Stimulated activated naive CD8-positive, alpha-beta T cell treated with anti-CD3 and anti-CD28 coated beads, Interleukin-15, amount 100 ng/mL, for 72 hours (primary cell): ENCODE measurements at places on chromosomes 3 and 15.

DNA sequence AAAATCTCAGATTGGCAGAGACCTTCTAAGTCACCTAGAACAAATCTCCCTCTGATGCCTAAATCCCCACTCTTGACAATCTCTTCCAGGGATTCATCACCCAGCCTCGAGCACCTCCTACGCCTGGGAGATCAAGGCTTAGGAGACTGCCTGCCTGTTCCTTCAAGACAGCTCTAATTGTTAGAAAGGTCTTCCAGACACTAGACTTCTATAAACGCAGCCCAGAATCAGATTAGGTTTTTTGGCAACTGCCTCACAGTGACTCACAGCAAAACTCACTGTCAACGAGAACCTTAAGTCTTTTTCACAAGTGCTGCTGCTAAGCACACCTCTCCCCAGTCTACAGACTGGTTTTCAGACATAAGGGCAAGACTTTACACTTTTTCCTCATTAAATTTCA lies 23.1 kb downstream of the SRGAP3 start:
- no peak for DNase-seq

DNA sequence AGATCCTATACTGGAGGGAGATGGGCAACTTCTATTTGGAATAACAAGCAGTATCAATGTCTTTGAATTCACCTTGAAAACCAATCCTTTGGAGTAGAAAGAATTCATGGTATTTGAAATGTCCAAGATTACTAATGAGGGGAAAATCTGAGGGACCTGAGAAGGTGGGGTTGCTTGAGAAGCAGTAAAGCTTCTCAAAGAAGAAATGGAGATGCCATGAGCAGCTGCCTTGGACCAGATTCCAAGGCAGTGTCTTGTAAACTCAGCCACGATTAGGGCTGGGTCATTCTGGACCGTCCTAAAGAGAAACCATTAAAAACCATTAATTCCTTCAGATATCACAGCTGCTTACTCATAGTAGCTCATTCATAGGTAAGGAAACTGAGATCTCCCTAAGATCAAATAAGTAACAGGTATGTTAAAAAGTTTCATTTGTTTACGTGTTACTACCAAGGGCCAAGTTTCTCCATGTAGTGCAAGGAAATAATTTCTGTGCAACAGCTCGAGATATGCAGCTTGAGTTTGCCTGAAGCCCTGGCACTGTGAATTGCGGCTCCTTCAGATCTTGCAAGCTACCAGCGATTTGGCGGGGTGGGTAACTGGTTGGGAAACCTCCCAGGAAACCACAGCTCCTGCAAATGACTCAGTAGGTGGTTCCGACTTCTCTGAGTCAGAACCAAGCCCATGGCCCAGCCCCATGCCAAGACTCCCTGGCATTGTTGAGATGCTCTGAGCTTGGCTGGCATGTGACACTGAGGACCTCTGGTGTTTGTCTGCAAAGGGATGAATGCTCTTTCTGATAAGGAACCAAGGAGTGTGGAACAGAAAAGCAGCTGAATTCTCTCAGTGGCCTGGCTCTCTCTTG lies 296.8 kb downstream of the RORA start:
- DNase-seq = peak; percentile 66

GRCh38 chr15:85005319-85005718 lies 23.7 kb downstream of the PDE8A start:
- DNase-seq = no peak

GRCh38 chr3:194503081-194503531 lies 16.3 kb upstream of the ATP13A3 start:
- DNase-seq = no peak

- DNase-seq = no peak
Observed at GRCh38 chr15:95923792-95924191, 406.7 kb upstream of the NR2F2 start.

- DNase-seq = no peak
Observed at GRCh38 chr3:132650153-132650552, 9.5 kb downstream of the ACAD11 start.

GRCh38 chr3:159640225-159640624 lies 348.4 kb upstream of the IL12A start:
- no peak for DNase-seq

GRCh38 chr3:127796045-127796830 lies 26.1 kb downstream of the MGLL start:
- DNase-seq = no peak

DNA sequence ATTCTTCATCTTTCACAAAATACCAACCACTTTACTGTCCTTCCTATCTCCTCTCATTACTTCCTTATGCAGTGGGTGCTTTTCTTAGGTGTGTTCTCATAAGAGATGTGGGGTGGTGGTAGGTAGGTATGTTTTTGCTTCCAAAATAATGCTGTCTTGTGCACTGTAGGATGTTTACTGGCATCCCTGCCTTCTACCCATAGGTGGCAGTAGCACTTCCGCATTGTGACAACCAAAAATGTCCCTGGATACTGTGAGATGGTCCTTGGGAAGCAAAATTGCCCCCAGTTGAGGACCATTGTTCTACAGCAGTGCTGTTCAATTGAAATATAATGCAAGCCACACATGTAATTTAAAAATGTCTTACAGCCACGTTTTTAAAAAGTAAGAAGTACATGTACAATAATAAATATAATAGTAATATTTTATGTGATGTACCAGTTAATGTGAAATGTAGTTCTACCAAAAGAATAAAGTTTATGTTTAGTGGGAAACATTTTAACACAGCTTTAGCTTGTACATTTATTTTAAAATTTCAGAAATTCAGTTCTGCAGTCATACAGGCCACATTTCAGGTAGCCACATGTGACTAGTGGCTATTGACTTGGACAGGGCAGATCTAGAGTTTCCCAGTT lies 75.2 kb downstream of the NEO1 start:
- peak; percentile 22 for DNase-seq

- no peak for DNase-seq
Observed at GRCh38 chr15:78368651-78369050, 28.5 kb downstream of the CRABP1 start.

DNA sequence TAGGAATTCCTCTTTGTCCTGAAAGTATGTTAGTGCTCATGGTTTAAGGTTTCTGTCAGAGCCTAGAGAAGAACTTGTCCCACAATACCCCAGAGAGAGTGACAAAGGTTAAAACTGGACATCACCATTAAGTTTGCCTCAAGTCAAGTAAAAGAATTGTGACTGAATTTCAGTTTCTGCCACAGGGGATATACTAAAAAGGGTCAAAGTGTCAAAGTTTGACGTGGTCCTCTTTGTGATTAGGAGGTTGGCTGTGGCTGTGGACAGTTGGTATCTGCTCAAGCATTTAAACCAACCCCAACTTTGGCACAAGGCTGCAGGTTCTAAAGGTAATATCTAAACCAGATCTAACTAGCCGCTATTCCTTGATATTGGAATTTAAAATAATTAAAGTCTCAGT lies 26.1 kb downstream of the FMN1 start:
- DNase-seq = no peak

DNA sequence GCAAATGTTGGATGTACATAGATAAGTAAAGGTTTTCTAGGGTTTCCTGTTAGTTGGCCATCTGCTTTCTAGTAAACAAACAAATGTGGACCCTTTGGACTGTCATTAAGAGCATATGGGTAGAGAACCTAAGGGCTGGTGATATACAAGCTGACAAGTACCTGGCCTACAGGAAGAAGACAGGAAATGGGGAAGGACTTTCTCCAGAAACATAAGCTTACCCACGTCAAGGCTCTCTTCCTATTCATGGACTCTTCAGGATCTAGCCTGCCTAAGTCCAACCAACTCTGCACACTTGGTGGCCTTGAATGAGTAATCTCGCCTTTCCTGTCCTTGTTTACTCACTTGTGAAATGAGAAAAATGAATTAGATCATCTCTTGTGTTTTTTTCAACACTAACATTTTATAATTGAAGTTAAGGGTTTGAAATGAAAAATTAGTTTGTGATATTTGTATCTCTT lies 22.2 kb upstream of the GOLIM4 start:
- DNase-seq = no peak

- DNase-seq = peak; percentile 36
Observed at GRCh38 chr3:50205413-50206276, 574 bp downstream of the SLC38A3 start.

- peak; percentile 50 for DNase-seq
Observed at GRCh38 chr3:72997421-72997961, 880 bp downstream of the PPP4R2 start.

DNA sequence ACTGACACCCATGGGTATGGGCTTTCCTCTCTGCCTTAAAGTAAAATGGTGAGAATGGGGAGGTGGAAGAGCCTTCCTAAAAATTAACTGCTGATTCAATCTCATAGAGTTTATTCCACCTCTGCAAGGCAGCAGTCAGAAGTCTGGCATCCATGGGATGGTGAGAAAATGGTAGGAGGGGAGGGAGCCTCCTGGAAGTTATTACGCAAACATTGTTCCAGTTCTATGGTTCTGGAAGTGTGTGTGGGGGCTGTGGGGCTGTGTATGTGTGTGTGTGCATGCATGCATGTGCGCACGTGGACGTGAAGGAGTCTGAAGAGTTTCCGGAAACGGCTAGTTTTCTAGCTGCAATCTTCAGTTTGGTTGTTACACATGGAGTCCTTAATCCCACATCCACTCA lies 177.6 kb downstream of the KCNAB1 start:
- no peak for DNase-seq

DNA sequence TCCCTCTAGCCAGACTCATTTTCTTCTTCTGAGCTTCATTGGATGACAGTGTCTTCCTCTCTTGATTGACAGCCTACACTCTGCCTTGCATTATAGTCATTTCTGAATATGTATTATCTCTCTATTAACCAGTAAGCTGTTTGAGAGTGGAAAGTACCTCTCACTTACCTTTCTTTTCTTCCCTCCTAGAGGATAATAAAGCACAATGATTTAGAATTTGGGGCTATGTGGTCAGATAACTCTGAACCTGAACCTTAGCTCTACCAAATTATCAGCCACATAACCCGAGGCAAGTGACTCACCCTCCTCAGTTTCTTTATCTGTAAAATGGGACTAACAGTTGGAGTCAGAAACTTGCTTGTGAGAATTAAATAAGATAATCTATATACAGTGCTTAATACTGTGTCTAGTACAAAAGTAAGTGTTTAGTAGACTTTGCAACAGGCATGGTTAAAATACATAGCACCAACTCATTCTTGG lies 331.8 kb upstream of the TBL1XR1 start:
- DNase-seq = no peak

GRCh38 chr3:159174715-159175692 lies 373.1 kb downstream of the MFSD1 start:
- DNase-seq = no peak

GRCh38 chr3:196569003-196569516 lies 600 bp downstream of the FBXO45 start:
- DNase-seq = peak; percentile 51

- peak; percentile 51 for DNase-seq
Observed at GRCh38 chr3:197501879-197502620, 53.7 kb downstream of the BDH1 start.

GRCh38 chr3:153892126-153892525 lies 229.1 kb upstream of the ARHGEF26 start:
- no peak for DNase-seq

DNA sequence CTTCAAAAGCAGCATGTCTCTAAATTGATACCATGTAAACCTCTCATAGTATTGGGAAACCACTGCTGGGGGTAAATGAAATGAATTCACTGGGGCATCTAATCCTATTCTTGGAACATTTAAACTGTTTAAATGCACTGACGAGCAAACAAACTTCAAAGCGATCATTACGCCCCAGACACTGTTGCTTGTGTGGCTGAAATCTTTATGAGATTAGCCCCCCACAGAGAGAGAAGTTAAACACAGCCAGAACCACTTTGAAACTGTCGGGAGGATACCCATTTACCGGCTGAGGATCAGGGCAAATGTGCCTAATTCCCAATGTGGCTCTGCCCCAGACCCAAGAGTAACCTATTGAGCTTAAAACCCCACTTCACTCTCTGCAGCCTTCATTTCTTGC lies 308.4 kb upstream of the CDIN1 start:
- no peak for DNase-seq

DNA sequence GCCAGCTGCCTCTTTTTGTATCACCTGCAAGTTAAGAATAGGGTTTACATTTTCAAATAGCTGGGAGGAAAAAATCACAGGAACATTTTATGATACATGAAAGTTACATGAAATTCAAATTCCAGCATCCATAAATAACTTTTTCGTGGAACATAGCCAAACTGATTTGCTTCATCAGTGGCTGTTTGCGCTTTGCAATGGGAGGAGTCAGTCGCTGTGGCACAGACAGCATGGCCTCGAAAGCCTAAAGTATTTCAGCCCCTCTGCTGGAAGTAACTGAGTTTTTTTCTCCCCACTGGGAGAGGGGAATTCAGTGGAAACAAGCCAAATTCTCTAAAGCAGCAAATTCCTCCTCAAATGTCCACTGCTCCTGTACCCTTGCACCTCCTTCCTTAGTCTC lies 271.9 kb downstream of the SUCLG2 start:
- DNase-seq = no peak

- DNase-seq = no peak
Observed at GRCh38 chr3:46881596-46882376, 4.3 kb downstream of the PTH1R start.

DNA sequence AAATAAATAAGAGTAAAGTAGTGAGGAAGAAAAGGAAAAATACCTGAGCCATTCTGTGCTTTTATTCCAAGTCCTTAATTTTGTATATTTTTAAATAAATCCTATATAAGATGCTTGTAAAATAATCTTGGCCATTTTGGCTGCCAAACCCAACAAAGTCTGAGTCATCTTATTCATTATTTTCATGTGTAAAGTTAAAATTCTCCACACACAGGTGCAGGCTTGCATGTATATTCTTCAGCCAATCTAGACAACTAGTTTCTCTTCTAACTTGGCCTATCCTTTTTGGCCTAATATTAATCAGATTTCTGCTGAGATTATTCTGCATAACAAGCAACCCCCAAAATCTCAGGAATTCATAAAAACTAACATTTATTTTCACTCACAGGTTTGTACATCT lies 189.8 kb upstream of the ATP11B start:
- no peak for DNase-seq

GRCh38 chr3:100297784-100298183 lies 36.8 kb upstream of the NIT2 start:
- DNase-seq = no peak

GRCh38 chr3:171072432-171072831 lies 45.9 kb upstream of the SLC2A2 start:
- no peak for DNase-seq

DNA sequence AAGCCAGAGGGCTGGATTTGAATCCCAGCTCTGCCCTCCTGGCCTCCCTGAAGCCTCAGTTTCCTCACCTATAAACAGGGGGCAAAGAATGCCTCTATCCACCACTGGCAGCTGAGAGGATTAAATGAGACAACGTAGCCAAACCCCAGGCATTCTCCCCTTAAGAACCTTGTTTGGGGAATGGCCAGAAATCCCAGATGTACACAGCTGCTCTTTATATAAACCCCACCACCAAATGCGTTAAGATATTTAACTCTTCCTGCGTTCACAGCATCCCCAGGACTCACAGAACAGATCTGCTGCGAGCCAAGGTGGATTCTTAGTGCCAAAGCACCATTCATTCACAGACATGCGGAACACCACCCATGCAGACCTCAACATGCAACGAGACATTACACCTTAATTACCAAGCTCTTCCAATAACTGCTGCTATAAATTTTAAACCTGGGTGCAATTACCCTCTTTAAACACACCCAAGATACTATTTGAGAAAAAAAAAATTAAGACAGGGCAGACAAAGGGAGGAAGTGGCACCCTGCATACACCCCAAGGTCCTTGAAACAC lies 5.2 kb downstream of the TLE3 start:
- no peak for DNase-seq

GRCh38 chr3:79473993-79474392 lies 293.8 kb downstream of the ROBO1 start:
- no peak for DNase-seq
